ENCODE measurements at places on chromosomes 2 and 18. TPM values are rescaled to one million over a fixed set of nuclear protein-coding genes. Genes with fewer than 3 reads are reported as not detected.

GRCh38 chr2:50584185-50584584, 447.7 kb downstream of the NRXN1 start:
- no peak for DNase-seq

GRCh38 chr2:71614976-71615766, 161.8 kb downstream of the DYSF start:
- peak; percentile 29 for DNase-seq

The TACR1 gene
- polyA plus RNA-seq = 0.19 TPM

- DNase-seq = peak; percentile 76
Observed at GRCh38 chr18:9017167-9017904, 85.2 kb upstream of the NDUFV2 start.

- no peak for DNase-seq
Observed at GRCh38 chr2:200309296-200310049, 3.0 kb downstream of the SPATS2L start.

DNA sequence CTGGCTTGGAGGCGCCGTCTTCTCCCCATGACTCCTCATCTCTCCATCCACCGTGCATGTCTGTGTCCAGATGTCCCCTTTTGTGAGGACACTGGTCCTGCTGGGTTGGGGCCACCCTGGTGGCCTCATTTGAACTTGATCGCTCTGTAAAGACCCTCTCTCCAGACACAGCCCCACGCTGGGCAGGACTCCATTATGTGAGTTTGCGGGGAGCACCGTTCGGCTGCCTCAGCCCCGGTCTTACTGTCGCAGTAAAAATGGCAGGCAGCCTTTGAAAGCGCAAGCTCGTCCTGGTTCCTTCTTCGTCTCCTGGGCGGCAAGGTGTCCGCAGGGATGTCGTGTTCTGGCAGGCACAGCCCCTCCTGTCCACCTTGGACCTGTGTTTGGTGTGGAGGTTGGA, 17.7 kb downstream of the NFATC1 start:
- no peak for DNase-seq

DNA sequence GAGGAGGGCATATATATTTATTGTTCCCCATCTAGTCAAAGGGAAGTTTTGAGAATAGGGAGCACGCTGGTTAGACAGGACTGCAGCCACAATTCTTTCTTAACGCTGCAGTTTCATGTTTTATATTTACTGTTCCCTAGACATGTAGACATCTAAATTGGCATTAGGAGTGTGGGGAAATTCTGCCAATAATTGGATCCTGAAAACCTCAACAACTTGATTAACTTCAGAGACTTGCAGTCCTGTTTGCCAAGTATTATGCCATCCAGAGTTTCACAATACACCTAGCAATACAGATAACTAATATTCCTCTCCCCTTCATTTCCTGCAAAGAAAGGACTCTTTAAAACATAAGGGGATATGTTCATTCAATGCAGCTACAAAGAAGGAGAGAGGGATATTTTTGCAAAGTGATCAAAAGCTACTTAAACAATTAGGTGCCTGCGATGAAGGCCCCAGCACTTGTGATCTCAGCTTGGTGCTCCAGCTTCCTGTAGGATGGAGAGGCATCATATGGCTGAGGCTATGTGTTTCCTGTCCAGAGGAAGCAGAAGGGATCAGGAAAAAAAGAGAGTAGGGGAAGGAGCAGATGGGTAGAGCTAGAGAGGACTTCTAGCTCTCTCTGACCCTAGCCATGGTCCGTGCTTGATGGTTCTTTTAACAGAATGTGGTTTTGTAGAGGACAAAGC, 264.4 kb downstream of the MTX2 start:
- no peak for DNase-seq

The PAX3 gene
- polyA plus RNA-seq = not detected

DNA sequence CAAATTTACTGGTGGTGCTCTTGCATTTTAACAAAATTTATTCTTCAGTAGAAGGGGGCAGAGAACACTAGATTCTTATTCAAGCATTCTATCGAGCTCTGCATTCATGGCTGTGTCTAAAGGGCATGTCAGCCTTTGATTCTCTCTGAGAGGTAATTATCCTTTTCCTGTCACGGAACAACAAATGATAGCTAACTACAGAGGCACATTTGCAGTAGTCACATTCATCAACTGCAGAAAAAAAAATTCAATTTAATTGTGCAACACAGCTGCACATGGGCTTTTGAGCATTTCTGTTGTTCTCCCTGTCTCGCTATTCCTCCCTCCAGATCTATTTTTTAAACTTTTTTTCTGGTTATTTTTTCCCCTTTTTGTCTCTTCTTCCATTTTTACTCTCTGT, 13.0 kb upstream of the DLX1 start:
- DNase-seq = no peak

DNA sequence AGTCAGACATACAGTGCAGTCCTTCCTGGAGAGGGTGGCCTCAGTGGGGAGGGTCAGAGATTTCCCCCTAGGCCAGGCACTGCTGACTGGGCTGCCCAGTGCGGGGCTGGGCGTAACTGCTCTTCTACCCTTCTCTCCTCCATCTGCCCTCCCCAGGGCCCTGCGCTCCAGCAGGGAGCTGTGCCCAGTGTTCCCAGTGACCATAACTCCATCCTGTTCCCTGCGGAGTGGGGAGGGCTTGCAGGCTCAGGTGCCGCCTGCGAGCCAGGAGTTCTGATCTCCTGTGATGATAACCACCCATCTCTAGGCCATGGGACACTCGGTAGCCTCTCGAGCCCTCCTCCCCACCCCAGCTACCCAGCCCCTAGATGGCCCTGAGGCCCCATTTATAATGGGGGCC, 107.6 kb downstream of the SMAD7 start:
- DNase-seq = no peak

DNA sequence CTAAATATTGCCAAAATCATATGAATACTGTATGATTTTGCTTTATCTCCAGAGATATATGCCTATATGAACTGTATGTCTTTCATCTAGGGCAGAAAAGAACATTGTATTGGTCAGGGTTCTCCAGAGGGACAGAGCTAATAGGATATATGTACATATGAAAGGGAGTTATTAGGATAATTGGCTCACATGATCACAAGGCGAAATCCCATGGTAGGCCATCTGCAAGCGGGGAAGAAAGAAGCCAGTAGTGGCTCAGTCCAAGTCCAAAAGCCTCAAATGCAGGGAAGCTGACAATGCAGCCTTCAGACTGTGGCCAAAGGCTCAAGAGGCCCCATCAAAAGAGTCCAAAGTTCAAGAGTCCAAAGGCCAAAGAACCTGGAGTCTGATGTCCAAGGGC, 209.9 kb downstream of the RNF144A start:
- no peak for DNase-seq

GRCh38 chr2:112835061-112835501, 1.5 kb downstream of the IL1B start:
- no peak for DNase-seq

The PLEKHB2 gene
- 54.0 TPM for polyA plus RNA-seq

GRCh38 chr2:100972452-100972851, 29.6 kb upstream of the RPL31 start:
- DNase-seq = no peak

- DNase-seq = no peak
Observed at GRCh38 chr2:3427272-3427671, 47.8 kb downstream of the TRAPPC12 start.

GRCh38 chr2:187527262-187527661, 27.0 kb downstream of the TFPI start:
- DNase-seq = no peak

- DNase-seq = no peak
Observed at GRCh38 chr2:12773586-12774394, 57.1 kb downstream of the TRIB2 start.

The CPO gene
- not detected for polyA plus RNA-seq

The PNO1 gene
- polyA plus RNA-seq = 20.7 TPM

- DNase-seq = peak; percentile 73
Observed at GRCh38 chr18:33755931-33756560, 178.0 kb downstream of the ASXL3 start.

GRCh38 chr2:128281852-128282245, 36.8 kb downstream of the HS6ST1 start:
- no peak for DNase-seq

The C2orf80 gene
- not detected for polyA plus RNA-seq

GRCh38 chr2:206275312-206276055, 1.0 kb downstream of the ZDBF2 start:
- peak; percentile 46 for DNase-seq

DNA sequence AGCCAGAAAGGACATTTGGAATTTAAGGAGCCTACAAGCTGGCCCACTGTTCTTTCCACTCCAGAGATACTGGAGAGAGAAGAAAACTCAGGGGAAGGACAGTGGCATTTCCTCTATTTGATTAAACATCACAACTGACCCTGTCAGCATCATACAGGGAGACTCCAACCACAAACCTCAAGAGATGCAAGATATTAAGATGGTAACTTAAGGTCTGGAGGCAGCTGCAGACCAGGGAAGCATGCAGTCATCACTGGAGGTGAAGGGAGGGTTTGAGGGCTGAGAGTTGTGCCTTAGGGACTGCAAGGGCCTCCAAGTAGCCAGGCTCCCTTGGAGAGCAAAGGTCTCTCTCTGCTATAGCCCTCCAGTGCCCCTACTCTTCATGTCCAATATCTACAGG, 67.4 kb downstream of the RNF152 start:
- DNase-seq = no peak

GRCh38 chr2:239819974-239820555, 205.1 kb downstream of the NDUFA10 start:
- DNase-seq = no peak

GRCh38 chr2:33059471-33060156, 112.9 kb downstream of the LTBP1 start:
- DNase-seq = no peak

- peak; percentile 63 for DNase-seq
Observed at GRCh38 chr2:27209621-27210401, 2.0 kb upstream of the ATRAID start.

DNA sequence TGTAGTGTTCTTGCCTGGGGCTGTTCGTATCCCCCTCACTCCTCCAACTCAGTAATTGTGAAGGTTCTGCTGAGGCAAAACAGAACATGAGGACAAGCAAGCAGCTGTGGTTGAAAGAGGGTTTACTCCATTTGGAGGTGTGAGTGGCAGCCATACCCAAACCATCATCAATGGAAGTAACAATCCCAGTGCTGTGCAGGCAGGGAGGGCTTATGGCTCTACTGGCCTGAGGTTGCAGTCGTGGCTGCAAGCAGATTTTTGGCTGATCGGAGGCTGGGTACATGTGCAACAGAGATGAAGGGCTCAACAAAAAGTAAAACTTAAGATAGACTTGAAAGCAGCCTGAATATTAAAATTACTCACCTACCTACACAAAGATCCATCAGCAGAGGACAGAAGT, 13.2 kb downstream of the SRSF7 start:
- no peak for DNase-seq

The TEX51 gene
- not detected for polyA plus RNA-seq

The CNGA3 gene
- polyA plus RNA-seq = not detected

DNA sequence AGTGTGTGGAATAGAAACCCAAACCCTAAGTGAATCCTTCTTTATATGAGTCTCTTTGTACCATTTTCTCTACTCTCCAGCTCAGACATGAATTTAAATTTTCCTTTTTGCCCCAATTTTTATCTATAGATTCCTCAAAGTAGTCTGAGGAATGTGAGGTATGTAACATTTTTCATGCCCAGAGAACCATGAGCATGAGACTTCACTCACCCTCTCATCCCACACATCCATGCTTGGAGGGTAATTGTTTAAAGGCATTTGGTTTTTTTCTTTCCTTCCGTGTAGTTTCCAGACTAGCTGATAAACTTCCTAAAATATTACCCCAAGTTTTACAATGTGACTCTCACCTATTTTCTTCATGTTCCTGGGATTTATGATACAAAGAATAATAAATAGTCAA, 2056.8 kb upstream of the CELF4 start:
- no peak for DNase-seq

DNA sequence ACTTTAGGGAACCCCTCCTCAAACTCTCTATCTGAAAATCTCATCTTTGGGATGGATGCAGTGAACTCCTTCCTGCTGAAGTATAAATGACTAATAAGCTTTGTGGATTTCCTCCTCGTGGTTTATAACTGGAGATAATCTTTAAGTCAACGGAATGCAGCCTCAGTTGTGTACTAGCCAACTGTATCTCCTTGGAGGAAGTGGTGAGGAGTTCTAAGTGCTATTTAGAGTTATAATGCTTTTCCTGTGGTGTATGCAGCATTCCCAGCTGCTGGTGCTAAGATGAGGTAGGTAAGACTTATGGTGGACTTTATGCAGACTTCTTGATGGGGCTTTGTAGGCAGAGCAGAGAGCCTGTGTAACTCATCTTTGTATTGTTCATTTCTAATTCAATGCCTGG, 90.9 kb downstream of the LYPD6B start:
- DNase-seq = no peak

DNA sequence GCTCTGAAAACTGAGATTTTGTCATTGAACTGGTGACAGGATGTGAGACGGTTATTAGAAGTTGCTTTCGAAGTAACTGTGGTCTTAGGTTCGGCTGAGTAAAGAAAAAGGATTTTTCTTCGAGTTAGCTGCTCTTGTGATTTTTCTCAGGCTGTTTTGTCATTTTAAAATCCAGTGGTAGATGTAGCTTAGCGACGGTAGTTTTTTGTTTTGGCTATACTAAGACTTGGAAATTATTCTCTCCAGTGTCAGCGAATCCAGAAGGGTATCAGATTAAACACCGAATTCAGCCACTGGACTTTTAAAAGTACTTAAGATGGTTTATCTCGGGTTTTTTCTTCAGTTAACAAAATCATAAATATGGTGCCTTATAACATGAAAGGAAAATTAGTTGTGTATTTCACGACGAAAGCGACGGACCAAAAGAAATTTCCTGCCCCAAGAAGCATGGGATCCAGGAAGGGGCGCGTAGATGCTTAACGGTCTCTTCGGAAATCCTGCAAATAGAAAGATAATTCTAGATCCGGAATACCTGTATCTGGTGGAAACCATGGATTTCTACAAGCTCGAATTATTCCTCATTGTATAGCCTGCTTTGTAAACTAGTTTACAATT, 1.2 kb downstream of the SFT2D3 start:
- no peak for DNase-seq

- no peak for DNase-seq
Observed at GRCh38 chr2:147632198-147632597, 212.6 kb upstream of the ACVR2A start.

The KCNE4 gene
- 47.1 TPM for polyA plus RNA-seq

DNA sequence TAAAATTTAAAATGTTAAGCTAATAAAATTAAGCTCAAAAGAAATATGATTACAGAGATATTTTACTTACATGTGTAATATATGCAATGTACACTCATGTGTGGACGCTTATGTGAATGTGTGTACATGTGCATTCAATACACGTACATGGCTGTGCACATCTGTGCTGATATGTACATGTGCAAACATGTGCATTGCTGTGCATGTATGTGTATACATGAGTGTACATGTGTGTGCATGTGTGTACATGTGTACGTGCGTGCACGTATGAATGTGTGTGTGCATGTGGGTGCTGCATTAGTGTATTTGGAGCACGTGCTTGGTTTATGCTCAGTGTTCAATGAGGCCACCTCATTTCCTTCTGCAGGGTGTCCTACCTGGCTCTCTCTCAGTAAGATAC, 88.2 kb upstream of the TMEM18 start:
- DNase-seq = no peak

- DNase-seq = peak; percentile 85
Observed at GRCh38 chr2:8412082-8412481, 269.8 kb upstream of the ID2 start.

GRCh38 chr18:77165503-77166188, 33.1 kb upstream of the MBP start:
- no peak for DNase-seq

All from hepatocyte (in vitro differentiated cells).